Cortex of kidney (tissue), 1 donor: ENCODE measurements at places on chromosomes 3 and 15.

DNA sequence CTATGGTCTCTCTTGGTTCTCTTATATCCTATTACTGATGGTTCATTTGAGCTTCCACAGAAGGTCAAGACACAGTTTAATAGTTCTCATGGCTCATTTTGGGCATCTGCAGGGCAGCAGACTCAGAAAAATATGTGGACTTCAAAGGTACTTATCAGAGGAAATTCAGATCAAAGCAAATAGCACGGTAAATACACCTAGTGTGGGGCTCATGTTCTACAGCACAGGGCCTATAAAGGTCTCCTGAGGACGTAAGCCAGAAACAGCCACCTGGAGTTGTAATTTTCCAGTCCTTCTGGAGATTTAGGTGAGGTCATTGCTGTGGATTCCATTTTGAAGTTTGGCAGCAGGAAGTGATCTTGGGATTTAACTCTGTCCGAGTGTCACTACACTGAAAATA, 134.5 kb upstream of the SGO1 start:
- no peak for DNase-seq

DNA sequence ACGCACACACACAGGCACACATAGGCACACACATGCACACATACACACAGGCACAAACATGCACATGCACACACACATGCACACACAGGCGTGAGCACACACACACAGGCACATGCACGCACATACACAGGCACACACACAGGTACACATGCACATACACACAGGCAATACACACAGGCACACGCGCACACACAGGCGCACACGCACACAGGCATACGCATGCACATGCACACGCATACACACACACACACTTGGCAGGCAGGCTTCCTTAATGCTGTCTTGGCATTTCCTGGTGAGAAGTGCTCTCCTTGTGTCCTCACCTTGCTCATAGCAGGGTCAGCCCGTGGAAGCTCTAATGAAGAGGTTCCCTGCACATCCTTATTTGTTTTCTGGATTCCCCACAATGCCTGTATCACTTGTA, 8.4 kb upstream of the SLCO2A1 start:
- DNase-seq, result no peak

GRCh38 chr3:163946785-163947184, 1131.5 kb downstream of the SI start:
- DNase-seq, result no peak

DNA sequence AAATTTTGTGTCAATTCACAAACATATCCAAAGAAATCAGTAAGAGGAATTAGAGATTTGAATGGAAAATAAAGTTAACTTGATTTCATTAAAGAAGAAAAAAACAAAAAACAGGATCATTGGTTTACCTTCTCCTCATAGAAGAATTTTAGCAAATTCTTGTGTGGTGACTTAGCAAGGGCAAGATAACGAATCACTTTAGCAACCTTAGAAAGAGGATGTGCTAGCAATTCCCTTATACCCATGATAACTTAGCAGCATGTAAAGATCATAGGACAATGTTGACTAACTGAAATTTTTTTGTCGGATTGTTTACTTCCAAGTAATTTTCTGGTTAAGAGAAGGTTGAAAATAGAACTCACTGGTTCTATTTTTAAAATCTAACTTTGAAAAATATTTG, 609.3 kb downstream of the GBE1 start:
- no peak for DNase-seq

GRCh38 chr3:45894015-45894414, 7.7 kb downstream of the CCR9 start:
- no peak for DNase-seq

DNA sequence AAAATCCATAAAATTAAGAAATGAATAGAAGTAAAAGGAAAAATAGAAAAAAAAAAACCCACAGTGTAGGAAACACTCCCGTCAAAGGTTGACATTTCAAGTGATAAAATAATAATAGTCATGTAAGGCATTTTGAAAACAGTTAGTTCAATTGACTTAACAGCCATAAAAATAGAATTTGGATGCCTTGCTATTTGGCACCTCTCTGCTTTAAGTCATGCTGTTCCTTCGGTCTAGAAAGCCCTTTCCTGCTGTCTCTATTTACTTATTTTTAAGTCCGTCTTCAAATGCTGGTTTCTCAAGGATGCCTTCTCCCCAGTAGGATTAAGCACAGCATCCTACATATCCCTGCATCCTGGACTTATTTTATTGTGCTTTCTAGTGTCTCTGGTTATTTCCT, 22.3 kb upstream of the RETNLB start:
- DNase-seq, result no peak

- no peak for DNase-seq
These were observed 158.2 kb upstream of the ABI3BP start for GRCh38 chr3:101151286-101151913.

- no peak for DNase-seq
These were observed 436.1 kb downstream of the CHL1 start for GRCh38 chr3:632571-633170.

DNA sequence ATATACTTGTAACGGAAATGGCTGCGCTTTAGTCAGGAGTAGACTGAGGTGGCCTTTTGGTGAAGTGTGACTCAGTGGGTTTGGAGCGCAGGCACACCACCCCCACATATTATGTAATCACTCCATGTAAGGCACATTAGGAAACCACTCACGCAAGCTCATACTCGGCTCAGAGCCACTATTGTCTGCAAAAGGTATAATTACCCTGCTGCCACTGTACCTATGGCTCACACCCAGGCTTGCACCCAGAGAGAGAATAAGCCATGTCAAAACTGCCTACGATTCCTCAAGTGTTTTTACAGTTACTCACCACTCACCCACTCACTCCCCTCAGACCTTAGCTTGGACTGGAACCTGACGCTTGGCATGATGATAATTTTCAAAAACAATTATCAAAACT, 611.9 kb upstream of the CCDC54 start:
- no peak for DNase-seq

- no peak for DNase-seq
These were observed 66.0 kb downstream of the PDZRN3 start for GRCh38 chr3:73558727-73559075.

GRCh38 chr3:17938313-17938712, 195.9 kb upstream of the TBC1D5 start:
- DNase-seq, result no peak

- no peak for DNase-seq
These were observed 4.4 kb upstream of the ENTPD3 start for GRCh38 chr3:40382617-40382979.

DNA sequence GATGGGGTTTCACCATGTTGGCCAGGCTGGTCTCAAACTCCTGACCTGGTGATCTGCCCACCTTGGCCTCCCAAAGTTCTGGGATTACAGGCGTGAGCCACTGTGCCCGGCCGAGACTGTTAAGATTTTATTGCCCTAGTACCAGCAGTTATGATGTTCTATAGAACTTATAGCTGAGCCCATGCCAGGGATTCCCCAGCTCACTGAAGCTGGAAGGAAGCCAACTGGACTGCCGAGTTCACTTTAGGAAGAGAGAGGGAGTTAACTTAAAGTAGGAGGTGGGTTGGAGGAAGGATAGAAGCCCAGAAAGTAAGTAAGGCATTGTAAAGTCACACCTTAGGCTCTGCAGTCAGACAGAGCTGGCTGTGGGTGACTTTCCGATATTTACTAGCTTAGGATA, 101.1 kb upstream of the BOC start:
- DNase-seq, result no peak

DNA sequence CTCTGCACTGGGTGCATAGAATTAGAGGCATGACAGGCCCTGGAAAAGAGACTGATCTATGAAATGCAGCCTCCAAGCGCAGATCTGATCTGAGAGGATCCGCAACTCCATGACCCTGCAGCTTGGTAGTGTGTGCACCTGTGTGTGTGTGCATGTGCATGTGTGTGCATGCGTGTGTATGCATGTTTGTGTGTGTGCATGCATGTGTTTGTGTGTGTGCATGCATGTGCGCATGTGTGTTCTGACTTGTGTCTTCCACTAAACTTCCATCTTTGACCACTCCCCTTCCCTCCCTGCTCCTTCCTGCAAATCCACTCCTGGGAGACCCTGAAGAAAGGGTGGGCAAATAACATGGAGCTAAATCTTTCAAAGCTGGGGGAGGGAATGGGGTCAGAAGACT, 256.9 kb downstream of the PLCL2 start:
- DNase-seq, result no peak

DNA sequence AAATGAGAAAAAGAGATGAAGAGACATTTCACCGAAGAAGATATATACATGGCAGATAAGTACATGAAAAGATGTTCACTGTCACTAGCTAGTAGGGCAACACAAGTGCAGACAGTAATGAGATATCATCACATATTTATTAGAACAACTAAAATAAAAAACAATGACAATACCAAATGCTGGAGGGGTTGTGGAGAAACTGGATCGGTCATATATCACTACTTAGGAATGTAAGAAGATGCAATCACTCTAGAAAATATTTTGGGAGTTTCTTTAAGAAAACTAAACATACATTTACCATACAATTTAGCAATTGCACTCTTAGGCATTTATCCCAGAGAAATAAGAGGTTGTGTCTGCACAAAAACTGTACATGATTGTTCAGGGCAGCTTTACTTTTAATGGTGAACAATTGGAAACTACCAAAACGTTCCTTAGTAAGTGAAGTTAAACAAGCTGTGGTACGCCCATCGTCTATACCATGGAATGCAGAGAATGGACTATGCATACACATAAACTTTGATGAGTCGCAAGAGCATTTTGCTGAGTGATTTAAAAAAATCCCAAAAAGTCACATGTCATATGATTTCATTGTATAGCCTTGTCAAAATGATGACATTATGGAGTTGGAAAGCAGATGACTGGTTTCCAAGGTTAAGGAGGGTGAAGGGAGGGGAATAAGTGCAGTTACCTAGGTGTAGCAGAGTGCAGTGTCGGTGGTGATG, 149.0 kb upstream of the UBE3A start:
- no peak for DNase-seq

- DNase-seq, result no peak
These were observed 22.4 kb upstream of the SMAD6 start for GRCh38 chr15:66679657-66680108.

GRCh38 chr3:172717493-172718088, 6.7 kb upstream of the NCEH1 start:
- DNase-seq, result no peak
